ENCODE measurements at places on chromosomes 7 and 10. TPM values are rescaled to one million over a fixed set of nuclear protein-coding genes. Genes with fewer than 3 reads are reported as not detected.

CACNA2D1 gene
- not detected for total RNA-seq

IL2RA gene
- 698 TPM for total RNA-seq

FRMPD2 gene
- total RNA-seq = not detected

PHKG1 gene
- 1.3 TPM for total RNA-seq

TMEM196 gene
- total RNA-seq = not detected

CYP3A4 gene
- total RNA-seq = not detected

GLI3 gene
- total RNA-seq = not detected

JAKMIP3 gene
- 0.28 TPM for total RNA-seq

EZH2 gene
- total RNA-seq = 111 TPM

MNX1 gene
- total RNA-seq = not detected

MAT1A gene
- not detected for total RNA-seq

FKBP6 gene
- not detected for total RNA-seq

ST8SIA6 gene
- total RNA-seq = not detected

PCLO gene
- not detected for total RNA-seq

TAS2R41 gene
- not detected for total RNA-seq

POMZP3 gene
- total RNA-seq = 11.0 TPM

TRA2A gene
- 104 TPM for total RNA-seq

All from activated naive CD8-positive, alpha-beta T cell treated with anti-CD3 and anti-CD28 coated beads for 36 hours (primary cell).